ENCODE measurements at places on chromosomes 7 and 10.

- DNase-seq = no peak
Measured at GRCh38 chr7:135168001-135168400, 2.5 kb downstream of the CYREN start.

DNA sequence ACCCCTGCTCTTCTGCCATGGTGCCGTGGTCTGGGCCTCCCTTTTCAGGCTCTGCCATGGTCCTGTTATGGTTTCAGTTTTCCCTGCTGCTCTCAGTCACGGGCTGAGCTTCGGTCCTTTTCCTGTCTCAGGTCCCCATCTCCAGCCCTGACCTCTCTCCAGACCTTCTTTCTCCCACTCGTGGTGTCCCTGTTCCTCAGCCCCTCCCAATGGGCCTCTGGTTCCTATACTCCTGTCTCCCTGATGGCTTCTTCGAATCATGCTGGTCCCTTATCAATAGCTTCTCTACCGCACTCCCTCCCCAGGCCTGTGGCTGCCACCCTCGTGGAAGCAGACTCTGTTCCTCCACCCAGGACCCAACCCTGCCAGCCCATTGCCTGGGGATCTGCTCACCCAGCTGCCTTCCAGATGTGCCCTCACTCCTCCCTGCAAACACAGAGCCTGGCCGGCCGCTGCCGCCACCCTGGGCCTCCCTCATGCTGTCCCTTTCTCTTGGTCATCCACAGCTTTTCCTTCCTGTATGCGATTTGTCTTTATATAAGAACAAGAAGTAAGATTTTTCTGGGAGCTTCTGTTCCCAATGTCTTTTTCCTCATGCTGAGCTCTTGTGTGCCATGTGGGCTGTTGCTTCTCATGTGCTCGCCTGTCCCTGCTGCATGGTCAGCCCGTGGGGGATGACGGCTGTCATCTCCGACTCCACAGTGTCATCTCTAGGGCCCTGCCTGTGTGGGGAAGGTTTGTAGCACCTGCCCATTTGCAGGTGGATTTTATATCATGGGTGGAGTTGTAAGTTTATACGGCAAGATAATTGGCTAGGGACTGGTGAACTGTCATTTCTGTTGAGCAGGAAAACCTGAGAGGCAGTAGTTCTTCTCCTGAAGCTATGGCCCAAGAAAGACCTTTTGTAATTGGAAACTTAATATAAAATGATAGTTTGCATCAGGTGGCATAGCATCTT, 126.7 kb downstream of the NT5C2 start:
- no peak for DNase-seq

- DNase-seq = no peak
Measured at GRCh38 chr10:79628083-79628482, 17.3 kb downstream of the SFTPA1 start.

- no peak for DNase-seq
Measured at GRCh38 chr7:111682588-111683340, 120.5 kb upstream of the IMMP2L start.

- no peak for DNase-seq
Measured at GRCh38 chr7:92882760-92883159, 46.4 kb upstream of the CDK6 start.

GRCh38 chr7:152674860-152675758, 832 bp downstream of the XRCC2 start:
- no peak for DNase-seq
